ENCODE measurements at places on chromosomes 3 and 15.
A peak's percentile ranks its signal among the peaks of the same experiment; 100 is the strongest.

- no peak for DNase-seq
Measured at GRCh38 chr3:98583766-98584165, 9.6 kb downstream of the CPOX start.

DNA sequence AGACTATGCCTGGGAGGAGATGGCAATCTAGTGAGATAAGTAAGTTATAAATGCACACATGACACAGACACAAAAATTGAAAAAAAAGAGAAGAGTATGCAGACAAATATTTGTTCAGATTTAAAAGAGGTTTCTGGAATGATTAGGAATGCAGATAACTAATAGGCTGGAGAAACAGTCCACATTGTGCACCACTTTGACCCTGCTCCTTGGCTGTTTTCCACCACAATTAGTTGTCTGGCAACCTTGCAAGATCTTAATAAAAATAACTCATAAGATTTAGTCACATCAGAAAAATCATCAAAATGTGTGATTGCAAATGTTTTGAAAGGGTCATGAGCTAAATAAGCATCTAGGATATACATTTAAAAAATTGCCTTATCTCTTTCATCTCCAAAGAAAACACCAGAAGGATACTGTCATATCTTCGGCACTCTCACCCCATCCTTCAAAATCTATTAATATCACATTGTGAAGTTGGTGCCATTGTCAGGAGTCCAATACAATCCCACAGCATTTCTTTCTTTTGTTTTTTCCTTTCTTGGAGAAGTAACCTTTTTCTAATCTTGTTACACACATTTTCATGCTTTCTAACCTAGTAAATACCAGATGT, 153.7 kb upstream of the KCNMB2 start:
- peak; percentile 43 for DNase-seq

DNA sequence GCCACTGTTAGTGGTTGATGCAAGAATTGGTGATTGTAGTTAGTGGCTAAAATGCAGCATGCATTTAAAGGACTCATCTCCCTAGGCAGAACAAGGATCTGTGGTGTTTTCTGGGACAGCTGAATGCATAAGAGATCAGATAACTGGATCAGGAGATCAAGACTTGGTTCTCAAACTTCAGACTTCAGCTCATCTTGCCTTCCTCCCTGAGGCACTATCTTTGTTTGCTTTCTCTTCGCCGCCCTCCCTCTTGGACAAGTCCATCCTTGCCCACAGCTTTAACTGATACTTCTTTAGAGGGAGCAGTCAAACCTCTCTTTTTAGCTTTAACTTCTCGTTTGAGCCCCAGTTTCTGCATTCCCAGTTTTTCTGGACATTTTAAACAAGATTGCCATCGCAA, 195.4 kb upstream of the TPRG1 start:
- DNase-seq, result no peak

GRCh38 chr3:12884186-12884680, 42.9 kb upstream of the RPL32 start:
- DNase-seq, result no peak

- no peak for DNase-seq
Measured at GRCh38 chr3:148551767-148552260, 145.9 kb upstream of the AGTR1 start.

DNA sequence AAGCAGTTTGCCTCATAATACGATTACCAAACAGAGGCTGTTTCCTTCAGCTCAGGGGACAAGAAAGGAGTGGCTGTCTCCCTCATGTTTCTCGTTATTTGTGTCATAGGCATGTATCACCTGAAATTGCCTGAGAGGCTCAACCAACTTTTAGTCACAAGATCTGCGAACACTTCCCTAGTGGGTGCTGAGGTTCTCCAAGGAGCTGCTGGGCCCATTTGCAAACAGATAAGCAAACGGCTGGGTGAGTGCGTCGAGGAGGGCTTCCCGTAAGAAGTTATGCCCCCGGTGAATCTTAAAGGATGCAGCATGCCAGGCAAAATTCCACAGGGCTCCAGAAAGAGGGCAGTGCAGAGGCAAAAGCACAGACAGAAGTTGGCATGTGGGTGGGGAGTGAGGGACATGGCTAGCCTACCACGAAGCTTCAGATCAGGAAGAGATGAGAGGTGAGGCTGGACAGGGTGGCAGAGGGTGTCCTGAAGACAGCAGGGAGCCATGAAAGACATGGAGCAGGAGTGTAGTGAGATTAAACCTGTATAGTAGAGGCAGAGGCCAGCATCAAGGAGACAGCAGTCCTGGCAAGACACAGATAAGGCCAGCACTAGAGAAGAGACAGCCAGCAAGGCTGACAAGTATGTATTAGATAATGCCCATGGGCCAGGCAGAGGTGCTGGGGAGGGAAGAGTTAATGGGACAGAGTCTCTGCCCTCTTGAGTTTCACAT, 4.0 kb upstream of the GP9 start:
- no peak for DNase-seq

DNA sequence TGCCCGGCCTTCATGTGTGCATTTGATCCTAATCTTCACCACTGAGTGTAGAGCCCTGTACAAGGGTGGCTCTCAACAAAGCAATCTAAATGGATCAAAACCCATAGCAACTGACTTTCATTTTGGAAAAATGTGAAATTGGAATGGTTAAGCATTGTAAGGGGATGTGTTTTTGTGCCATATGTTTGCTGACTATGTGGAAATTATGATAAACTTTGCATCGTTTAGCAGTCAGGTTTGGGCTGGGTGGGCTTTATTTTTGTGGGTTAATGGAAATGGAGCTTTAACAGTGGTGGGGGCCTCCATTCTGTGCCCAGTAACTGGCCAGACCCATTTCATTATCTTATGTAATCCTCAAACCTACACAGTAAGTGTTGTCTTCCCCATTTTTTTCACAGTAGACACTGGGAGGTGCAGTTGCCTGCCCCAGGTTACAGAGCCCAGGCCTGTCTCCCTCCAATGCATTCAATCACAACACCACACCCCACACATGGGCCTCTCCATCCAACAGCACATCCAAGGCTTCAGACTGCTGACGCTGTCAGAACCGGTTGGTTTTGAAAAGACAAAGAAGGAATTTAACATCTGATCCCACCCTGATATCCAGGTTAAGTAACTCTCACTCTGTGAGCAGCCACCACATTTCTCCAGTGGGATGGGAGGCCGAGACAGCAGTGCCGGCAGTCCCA, 136.3 kb upstream of the ABHD17C start:
- DNase-seq, result no peak

- no peak for DNase-seq
Measured at GRCh38 chr15:76010613-76011012, 1.6 kb downstream of the NRG4 start.

DNA sequence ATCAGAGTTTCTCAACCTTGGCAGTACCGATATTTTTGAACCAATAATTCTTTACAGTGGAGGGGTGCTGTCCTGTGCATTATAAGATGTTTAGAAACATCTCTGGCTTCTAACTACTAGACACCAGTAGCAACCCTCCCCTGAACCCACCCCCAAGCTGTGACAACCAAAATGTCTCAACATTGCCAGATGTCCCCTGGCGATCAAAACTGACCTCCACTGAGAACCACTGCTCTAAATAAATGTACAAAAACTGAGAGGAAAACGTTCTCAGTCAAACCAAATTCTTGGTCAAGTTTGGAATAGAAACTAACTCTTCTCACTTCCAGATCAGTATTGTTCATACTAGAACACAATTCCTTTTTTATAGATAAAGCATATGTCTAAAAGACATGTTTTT, 58.5 kb downstream of the GPR160 start:
- no peak for DNase-seq

- DNase-seq, result no peak
Measured at GRCh38 chr3:67561667-67562394, 92.6 kb downstream of the SUCLG2 start.

DNA sequence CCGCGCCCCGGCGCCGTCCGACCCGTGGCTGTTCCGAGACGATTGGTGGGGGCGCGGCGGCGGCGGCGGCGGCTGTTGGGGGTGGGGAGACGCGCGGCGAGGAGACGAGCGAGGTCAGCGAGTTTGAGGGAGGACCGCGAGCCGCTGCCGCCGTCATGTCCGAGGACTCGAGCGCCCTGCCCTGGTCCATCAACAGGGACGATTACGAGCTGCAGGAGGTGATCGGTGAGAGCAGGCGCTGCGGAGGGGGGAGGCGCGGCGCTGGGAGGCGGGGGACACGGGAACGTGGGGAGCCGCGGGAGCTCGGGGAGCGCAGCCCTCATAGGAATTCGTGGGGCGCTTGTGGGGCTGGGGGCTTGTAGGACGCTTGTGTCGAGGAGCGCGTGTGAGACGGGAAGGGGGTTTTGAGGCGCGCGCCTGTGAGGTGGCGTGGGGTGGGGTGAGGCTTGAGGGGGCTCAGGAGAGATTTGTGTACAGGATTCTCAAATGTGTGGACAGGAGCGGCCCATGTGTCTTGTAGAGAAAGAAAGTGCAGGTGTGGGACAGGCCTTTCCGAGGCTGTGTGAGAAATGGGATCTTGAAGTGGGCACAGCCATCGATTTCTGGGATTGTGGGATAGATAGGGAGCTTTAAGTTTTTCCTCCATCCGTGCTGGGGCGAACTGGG, 518 bp downstream of the OXSR1 start:
- DNase-seq, result peak; percentile 63

DNA sequence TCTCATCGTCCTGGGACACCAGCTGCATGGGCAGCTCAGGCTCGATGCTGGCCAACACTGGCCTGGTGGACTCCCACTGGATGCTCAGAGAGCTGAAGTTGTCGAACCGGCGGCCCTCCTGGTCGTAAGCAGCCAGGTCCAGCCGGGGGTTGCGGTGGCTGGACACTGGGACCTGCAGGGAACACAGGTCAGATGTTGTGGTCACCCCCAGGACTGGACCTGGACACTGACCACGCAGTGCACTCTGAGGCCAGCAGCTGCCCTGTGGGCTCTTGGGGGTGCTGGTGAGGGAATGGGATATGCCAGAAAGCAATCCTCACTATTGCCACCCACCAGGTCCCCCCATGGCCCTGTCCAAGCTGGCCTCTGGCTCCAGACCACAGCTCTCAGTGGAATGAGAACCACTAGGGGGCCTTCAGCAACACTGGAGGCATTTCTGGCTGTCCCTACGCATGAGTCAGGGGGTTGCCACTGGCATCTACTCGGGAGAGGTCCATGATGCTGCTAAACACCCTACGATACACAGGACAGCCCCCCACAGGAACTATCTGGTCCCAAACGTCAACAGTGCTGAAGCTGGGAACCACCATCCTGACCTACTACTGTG, 66.1 kb downstream of the NUP210 start:
- peak; percentile 61 for DNase-seq

- no peak for DNase-seq
Measured at GRCh38 chr3:159472611-159473010, 516.0 kb upstream of the IL12A start.
